ENCODE measurements at places on chromosomes 1 and 21.

- DNase-seq, result no peak
Measured at GRCh38 chr1:18182398-18183160, 75.0 kb downstream of the IGSF21 start.

DNA sequence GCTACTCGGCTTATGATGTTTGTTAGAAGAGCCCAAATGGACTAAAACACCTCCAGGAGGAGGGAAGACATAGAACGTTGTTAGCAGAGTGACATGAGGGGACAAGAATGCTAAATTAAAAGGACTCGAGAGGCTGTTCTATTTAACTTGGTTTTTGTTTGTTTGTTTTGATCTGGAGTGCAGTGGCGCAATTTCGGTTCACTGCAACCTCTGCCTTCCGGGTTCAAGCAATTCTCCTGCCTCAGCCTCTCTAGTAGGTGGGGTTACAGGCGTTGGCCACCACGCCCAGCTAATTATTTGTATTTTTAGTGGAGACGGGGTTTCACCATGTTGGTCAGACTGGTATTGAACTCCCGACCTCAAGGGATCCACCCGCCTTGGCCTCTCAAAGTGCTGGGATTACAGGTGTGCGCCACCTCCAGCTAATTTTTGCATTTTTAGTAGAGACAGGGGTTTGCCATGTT, 5.1 kb upstream of the HNRNPU start:
- no peak for DNase-seq

GRCh38 chr1:228445843-228446650, 29.4 kb upstream of the TRIM17 start:
- no peak for DNase-seq

DNA sequence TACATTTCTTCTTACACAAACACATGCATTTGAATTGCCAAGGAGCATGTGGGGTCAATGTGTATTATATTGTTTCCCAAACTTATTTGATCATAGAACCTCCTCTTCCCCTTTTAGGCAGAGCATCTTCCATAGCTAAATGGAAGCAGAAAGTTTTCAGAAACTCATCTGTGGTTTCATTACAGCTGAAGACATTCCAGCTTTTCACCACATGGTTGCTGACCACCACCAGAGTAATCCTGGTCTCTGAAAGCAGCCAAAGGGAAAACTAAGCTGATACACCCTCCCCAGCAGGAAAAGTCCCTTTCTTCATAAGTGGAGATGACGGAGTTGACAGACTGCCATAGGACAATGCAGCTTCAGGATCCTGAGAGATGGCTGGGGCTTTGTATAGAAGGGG, 30.2 kb upstream of the OTUD3 start:
- no peak for DNase-seq

- no peak for DNase-seq
Measured at GRCh38 chr1:228037401-228038386, 30.9 kb downstream of the WNT3A start.

GRCh38 chr1:184931566-184931965, 42.7 kb downstream of the NIBAN1 start:
- DNase-seq, result no peak
